Cortex of kidney (tissue), 1 donor: ENCODE measurements at places on chromosomes 13 and 19.

DNA sequence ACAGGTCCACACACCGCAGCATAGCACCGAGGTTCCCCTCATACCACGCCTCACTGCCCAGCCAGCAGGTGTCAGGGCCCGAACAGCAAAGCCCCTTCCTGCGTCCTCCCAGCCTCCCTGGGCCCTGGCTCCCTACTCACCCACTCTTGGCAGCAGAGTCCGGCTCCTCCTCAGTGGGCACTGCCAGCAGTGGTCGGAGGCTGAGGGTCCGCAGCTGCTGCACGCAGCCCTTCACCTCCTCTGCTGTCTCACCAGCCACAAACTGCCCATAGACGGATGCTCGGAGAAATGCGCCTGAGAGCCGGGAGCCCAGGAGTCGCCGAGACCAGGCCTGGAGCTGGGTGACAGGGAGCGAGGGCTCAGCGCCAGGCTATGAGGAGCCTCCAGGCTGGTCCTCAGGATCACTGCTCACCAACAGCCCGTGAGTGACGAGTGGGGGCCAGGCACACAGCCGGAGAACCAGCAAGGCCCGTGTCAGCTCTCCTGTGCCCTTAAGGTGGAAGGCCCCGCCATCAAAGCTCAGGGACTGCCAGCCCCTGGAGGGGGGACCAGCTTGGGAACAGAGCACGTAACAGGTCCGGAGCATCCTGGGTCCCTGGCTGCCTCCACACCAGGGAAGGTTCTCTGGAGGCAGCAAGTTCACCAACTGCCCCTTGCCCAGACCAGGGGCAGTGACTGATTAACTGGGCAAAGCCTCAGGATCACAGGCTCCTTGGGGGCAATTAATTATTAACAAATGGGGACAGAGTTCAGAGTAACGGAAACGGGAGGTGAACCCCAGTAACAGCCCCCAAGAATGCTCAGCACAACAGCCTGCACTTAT is at the start of gene PRODH2:
TSS of gene PRODH2 (minus strand) at position 626 of the 823 bp plus-strand sequence. CDS start at position 586, 40 bp downstream.
- no peak for DNase-seq

GRCh38 chr19:47240996-47241918 is 10.3 kb upstream of the BBC3 start:
- DNase-seq = no peak

GRCh38 chr13:98264877-98265276 is 87.8 kb upstream of the RNF113B start:
- no peak for DNase-seq

DNA sequence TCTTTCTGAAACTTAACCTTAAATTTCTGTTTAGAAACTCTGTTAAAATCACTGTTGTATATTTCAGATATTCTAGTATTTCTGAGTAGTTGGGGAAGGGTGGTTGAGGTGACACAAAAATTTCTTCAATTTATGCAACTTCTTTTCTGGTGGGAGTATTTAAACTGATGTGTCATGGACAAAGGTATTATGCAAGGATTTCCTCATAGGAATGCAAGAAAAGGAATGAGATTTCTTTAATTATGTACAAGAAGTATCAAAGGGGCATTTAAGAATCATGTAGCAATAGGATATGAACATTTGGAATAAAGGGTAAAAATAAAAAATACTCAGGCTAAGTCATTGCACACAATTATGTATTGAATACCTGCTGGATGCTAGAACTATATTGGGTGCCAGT is 575.8 kb upstream of the KLF12 start:
- no peak for DNase-seq

DNA sequence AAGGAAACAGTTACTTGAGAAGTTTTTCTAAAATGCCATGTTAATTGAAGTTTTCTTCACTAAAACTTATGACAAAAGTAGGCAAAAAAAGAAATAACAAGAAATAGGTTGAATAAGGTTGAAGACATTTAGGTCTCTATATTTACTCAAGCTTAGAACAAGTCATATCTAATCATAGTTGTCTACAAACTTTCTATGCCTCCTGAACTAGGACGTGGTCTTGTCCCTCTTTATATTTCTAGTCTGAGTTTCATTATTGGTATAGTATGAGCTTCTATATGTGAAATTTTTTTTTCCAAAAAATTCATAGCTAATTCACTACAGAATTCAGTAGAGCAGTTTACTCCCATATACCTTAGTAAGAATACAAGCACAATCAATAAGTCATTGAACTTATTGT is 836.4 kb downstream of the SLITRK6 start:
- no peak for DNase-seq

DNA sequence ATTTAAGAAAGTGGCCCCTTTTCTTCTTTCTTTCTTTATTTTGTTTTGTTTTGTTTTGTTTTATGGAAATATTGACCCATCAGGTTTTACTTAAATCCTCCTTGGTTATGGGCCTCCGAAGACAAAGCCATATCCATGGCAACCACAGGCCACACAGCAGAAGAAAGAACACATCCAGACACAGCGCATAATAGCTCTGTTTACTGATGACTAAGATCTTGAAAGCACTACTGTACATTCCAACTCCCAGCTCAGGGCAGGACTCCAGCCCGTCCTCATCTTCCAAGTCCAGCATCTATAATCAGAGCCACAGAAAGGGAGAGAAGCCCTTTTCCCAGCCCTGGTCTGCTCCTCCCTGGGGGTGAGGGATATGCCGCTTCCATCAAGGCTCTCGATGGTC is 84.3 kb downstream of the NUFIP1 start:
- DNase-seq = no peak

DNA sequence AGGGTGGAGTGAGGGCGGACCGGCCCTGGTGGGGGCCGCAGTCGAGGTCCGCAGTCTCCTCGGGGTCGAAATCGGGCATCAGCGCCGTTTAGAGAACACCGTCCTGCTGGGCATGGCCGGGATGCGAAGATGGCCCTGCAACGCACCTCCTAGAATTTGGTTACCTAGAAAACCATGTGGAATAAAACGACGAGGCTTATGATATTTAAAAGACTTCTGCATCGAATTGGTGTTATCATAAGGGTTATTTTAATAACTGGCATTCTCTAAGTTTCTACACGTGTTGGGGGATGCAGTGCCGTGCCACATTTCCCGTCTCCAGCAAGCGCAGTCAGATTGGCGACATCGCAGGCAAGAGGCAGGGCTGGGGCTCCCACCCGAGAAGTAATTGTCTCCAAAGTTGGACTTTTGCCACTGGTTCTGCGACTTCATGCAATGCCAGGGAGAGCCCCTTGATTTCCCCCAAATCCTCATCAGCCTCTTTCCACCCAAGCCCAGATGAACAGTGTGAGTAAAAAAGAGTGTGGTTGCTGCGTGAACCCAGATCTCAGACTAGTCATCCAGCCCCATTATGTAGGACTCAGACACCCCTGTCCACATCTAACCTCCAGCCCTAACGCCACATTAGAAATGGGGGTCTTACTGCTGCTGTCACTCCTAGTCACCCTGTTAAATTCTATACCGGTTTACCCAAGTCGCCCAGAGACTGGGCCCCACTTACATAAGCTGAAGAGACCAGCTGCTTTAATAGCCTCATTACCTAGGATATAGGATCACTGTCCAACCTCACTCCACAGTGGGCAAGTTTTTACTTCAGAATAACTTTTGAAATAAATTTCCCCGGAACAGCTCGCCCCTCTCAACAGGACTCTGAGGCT is 571 bp upstream of the DHRS12 start:
- no peak for DNase-seq

DNA sequence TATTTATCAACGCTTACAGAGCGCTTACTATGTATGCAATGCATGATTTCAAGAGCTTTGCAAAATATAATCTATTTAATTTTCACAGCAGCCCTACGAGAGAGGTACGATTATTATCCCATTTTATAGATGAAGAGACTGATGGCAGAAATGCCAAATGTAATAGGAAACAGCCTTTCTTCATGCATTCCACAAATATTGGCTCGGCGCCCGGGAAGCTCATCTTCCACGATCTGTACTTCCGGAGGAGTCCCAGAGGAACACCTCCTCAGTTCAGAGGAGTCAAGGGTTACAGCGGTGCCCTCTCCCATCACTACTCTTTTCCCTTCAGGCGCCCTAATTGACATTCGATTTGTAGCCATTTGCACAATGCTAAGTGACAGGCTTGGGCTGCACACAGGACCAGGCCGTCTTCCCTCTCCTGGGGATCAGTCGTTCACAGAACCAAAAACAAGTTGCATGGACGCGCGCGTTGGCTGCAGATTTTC is 1.1 kb upstream of the ARHGAP35 start:
- DNase-seq = no peak

GRCh38 chr19:17807731-17808316 is 12.9 kb downstream of the B3GNT3 start:
- no peak for DNase-seq

GRCh38 chr13:40472427-40473220 is 193.8 kb downstream of the FOXO1 start:
- DNase-seq = no peak

DNA sequence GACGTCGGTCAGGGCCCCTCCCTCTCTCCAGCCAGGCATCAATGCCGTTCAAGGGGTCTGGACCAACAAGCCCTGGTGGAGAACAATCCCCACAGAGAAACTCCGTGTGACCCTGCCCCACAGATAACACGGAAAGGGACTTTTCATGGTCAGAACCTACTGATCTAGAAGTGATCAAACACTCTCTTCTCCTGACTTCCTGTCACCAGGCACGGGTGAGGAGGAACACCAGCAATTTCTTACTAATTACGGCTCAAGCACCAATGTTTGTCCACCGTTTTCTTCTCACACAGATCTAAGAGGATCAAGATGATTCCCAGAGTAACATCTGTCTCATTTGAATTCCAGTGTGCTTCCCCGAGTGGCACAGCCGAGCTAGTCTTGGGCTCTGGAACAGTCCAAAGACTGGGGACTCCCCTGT is 11.8 kb downstream of the RASA3 start:
- DNase-seq = no peak

DNA sequence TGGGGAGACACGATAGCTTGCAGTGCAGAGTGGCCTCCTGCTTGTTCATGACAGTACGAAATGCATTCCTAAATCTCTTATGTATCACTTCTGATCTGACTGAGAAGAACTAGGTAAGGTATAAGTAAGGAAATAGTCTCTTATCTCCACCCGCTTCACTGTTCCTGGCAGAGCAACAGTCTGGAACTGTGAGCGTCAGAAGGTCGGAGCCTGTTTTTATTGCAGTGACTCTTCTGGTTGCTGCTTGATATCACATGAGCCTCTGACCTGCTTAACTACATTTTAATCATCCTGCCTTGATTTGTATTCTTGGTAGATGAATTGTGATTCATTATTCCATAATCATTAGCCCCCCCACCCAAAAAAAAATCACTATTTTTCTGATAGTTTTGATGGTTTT is 69.0 kb downstream of the COL4A2 start:
- no peak for DNase-seq

DNA sequence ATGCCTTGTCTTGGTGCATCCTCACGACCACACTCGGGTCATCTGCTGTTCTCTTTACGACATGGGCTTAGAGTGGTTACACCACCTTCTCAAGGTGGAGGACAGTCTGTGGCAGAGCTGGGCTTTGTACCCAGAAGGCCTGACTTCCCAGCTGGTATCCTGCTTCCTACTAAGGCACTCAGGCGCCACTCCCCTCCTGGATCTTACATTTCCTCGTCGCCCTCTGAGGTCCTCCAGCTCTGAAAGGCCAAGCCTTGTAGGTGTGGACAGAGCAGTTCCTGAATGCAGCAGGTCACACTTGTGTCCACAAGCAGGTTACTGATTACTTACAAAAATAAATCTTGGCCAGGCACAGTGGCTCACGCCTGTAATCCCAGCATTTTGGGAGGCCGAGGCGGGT is 11.9 kb downstream of the SYCE2 start:
- no peak for DNase-seq

- DNase-seq = no peak
Observed at GRCh38 chr13:19726611-19727010, 56.1 kb downstream of the PSPC1 start.

DNA sequence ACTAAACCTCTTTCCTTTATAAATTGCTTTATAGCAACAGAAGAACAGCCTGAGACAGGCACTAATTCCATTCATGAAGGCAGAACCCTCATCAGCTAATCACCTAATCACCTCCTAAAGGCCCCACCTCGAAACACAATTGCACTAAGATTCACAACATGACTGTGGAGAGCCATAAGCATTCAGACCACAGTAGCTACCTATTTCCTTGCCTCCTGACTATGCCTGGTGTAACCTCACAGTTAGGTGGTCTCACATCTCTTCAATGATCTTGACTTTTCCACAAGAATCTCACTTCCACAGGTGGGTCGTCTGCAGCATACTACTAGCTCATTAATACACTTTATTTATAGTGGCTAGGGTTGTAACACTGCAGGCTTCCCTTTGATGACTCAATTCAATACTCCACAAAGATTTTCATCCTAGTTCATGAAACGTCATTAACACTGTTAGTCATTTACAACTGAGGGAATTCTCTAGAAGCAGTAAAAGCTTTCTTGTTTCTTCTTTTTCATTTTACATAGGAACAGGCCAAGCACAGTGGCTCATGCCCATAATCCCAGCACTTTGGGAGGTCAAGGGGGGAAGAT is 27.1 kb downstream of the STK24 start:
- no peak for DNase-seq

DNA sequence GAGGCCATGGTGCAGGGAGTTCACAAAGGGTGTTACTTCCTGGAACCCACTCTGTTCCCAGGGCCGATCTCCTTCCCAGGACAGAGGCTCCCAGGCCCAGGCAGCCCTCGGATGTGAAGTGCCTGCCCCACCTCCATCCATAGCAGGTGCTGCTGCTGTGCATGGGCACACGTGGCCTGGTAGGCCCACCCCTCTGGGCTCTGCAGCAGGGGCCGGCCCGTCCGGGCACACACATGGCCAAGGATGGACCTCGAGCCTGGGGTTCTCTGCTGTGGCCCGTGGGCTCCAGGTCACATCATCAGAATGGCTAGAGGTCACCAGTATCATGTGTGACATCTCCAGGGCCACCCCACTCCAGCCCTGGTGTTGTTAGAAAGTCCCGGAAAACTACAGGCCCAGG is 71.8 kb downstream of the GADD45B start:
- no peak for DNase-seq

- DNase-seq = no peak
Observed at GRCh38 chr13:27583645-27584044, 36.7 kb downstream of the LNX2 start.

GRCh38 chr13:49464085-49464484 is 20.0 kb downstream of the SETDB2 start:
- DNase-seq = no peak

DNA sequence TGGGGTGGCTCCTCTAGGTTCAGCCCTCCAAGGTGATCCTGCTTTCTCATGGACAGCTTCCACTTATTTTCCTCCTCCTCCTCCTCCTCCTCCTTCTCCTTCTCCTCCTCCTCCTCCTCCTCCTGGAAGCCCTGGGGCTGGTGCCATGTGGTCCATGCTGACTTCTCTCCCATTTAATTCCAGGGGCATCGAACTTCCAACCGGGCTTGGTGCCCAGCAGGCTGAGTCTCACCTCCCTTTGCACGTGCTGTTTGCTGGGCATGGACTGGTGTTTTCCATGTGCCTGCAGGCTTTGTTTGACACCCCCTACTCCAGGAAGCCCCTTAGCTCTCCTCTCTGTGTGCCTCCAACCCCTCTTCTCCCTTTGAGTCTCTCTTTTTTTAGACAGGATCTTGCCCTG is 3.7 kb downstream of the MAST3 start:
- no peak for DNase-seq

GRCh38 chr13:21399741-21400140 is 59.4 kb downstream of the ZDHHC20 start:
- no peak for DNase-seq

- DNase-seq = no peak
Observed at GRCh38 chr13:51549050-51549449, 35.2 kb upstream of the WDFY2 start.
